NCI-H748 treated with DMSO at 0.1 percent for 48 hours (cell line): ENCODE measurements at places on chromosomes 6 and 20.

- DNase-seq, result no peak
These were observed 34.6 kb downstream of the NEDD9 start for GRCh38 chr6:11197850-11198249.

DNA sequence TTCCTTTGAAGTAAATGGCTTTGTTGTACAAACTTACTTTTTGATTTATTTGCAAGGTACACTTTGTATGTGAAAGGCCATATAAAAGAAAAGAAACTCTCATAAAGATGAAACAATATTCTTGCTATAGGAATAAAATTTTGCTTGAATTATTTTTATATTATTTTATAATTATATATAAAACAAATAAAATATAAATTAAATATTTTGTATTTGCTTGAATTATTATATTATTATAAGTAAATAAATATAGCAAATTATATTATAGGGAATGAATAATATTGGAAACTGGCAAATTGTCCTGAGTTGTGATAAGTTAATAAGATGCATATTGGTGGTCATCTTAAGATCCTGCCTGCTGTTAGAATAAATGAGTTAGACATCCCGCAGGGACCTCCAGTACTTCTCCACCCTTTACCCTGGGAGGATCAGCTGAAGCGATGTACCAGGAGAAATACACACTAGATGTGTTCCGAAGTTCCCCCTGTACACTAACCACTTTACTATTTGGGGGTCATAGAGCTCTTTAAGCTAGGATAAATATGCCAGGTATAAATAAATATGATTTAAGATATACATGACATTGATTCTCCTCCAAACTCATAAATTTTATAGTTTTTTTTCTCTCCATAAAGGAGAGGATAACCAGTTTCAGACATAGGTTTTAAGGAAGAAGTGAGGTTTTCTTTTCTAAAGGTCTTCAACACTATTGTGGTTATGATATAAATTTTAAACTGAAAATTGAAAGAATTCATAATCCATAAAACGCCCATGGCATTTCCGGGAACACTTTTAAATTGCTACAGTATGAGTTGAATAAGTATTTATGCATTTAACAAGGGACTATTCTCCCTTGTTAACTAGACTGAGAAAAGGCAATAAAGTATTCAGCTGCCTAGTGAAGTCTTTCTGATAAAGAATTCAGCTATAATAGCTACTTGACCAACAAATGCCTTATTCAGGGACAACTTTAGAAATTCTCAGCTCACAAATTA lies 486.3 kb upstream of the MARCKS start:
- no peak for DNase-seq

DNA sequence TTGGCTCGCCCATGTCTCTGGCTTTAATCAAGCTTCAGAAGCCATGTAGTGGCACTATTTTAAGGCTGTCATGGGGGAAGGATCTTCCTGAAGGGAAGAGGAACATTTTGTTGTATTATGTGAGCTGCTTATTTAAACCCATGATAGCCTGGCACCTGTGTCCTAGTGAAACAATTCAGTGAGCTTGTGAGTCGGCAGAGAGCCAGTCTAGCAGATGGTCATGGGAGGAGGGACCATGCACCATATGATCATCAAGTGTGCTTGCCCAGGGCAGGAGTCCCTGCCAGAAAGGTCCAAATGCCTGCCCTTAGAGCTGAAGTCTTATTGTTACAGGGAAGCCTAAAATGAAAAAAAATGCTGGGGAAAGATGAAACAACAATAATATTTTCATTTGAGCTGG lies 132.9 kb downstream of the PRDM13 start:
- DNase-seq, result no peak

DNA sequence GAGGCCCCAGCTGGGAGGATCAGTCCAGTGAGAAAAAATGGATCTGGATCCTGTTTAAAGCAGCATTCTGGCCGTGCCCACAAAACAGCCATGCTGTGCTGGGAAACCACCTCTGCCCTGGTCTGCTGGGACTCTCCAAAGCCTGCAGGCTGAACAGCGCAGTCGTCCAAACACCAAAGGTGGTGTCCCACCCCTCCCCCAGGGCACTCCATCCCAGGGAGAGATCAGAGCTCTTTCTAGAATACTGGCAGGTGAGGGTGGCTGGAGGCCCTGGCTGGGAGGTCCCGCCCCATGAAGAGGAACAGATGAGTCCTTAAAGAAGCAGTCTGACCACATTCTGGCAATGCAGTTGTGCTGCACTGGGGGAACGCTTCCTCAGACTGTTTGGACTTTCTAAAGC lies 84.6 kb downstream of the MRAP2 start:
- no peak for DNase-seq

DNA sequence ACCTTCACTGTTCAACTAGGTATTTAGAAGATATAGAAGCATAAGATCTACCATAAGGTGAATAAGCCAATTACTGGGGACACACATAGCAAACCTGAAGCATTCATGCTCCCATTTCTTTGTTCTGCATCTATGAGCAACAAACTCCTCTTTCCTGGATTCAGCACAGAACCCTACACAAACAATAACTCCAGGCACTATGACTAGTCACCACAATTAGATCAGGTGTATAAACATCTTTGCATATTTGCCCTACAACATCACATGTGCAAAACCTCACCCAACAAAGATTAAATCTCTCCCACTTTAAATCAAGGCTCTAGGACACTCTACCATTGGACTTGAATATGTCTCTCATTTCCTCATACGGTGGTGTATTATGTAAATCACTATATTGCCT lies 652.3 kb downstream of the EPHA7 start:
- no peak for DNase-seq

DNA sequence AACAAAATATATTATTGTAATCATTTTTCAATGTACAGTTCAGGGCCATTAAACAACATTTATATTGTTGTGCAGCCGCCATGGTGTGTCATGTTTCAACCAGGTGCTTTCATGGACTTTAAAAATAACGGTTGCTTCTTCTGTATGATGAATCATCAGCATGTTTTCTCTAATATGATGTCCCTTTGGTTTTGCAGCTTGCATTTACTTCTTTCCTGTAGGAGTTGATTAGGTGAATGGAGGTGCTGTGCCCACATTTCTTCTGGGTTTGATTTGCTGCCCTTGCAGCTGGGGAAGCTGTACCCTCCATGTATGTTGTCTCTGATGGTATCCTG lies 54.9 kb upstream of the TULP4 start:
- no peak for DNase-seq

GRCh38 chr6:44650495-44650894 lies 263.0 kb downstream of the CDC5L start:
- DNase-seq, result no peak
